ENCODE measurements at places on chromosomes 12 and 14.

- no peak for DNase-seq
Observed at GRCh38 chr12:31117203-31118011, 43.7 kb downstream of the DDX11 start.

- no peak for DNase-seq
Observed at GRCh38 chr14:60175255-60175902, 10.2 kb upstream of the DHRS7 start.

- DNase-seq = no peak
Observed at GRCh38 chr14:77148510-77149231, 7.1 kb upstream of the ZDHHC22 start.

DNA sequence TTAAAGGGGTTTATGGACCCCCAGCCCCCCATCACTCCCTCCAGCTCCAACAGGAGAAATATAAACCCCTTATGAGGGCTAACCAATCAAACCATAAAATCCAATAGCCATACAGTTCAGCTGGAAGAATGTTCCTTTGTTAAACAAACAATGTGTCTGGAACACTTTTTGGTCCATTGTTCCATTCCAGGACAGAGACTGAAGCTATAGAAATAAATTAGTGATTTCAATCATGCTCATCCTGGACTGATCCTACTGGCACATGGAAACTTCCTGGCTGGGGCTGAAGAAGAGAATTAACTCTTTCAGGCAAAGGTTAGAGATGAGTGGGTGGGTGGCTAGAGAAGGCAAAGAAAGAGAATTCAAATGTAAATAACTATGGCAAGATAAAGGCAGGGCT, 63.4 kb downstream of the ANO2 start:
- DNase-seq = no peak

- DNase-seq = no peak
Observed at GRCh38 chr12:93167331-93167730, 210.4 kb upstream of the NUDT4 start.

DNA sequence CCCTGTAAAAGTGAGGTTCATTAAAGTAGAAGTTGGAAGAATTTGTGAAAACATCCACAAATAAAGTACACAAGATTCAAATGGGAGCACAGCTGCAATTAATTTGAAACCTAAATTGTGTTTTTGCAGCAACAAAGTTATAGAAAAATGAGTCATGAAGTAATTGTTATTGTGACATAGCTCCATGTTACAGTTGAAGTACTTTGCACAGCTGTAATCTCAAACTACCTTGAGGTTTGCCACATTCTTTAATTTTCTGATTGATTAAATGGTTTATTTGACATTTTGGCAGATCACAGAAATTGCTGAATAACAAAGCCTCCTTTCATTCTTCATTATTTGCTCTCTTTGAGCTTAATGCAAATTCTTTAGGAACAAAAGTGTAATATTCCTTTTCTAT, 111.3 kb downstream of the RMST start:
- DNase-seq = no peak

DNA sequence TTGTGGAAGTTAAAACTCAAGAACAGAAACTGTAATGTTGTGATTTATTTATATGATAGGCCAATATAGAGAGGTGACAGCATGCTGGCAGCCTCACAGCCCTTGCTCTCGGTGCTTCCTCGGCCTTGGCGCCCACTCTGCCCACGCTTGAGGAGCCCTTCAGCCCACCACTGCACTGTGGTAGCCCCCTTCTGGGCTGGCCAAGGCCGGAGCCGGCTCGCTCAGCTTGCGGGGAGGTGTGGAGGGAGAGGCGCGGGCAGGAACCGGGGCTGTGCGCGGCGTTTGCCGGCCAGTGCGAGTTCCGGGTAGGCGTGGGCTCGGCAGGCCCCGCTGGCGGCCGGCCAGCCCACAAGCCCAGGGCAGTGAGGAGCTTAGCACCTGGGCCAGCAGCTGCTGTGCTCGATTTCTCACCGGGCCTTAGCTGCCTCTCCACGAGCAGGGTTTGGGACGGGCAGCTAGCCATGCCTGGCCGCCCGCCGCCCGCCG, 65.8 kb upstream of the SLC8A3 start:
- peak; percentile 47 for DNase-seq

DNA sequence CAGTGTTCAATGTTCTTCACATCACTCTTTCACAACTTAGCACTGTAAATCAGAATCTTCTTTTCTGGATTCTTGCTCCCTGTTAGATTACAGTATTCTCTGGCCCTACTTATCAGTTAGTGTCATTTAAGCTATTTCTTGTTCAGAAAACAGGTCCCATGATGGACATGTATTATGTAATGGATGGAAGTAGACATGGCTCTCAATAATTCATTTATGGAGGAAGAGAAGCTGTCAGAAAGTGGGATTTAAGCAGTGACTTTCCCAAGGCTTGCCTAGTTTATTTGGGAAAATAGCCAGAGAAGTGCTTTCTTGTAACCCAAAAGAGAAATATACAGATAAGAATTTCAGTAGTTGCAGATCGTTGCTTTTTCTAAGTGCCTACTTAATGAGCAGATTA, 1.6 kb downstream of the ERC1 start:
- no peak for DNase-seq

- no peak for DNase-seq
Observed at GRCh38 chr14:28987516-28987915, 220.9 kb downstream of the FOXG1 start.

GRCh38 chr12:80815351-80815750, 98.6 kb downstream of the MYF5 start:
- no peak for DNase-seq

DNA sequence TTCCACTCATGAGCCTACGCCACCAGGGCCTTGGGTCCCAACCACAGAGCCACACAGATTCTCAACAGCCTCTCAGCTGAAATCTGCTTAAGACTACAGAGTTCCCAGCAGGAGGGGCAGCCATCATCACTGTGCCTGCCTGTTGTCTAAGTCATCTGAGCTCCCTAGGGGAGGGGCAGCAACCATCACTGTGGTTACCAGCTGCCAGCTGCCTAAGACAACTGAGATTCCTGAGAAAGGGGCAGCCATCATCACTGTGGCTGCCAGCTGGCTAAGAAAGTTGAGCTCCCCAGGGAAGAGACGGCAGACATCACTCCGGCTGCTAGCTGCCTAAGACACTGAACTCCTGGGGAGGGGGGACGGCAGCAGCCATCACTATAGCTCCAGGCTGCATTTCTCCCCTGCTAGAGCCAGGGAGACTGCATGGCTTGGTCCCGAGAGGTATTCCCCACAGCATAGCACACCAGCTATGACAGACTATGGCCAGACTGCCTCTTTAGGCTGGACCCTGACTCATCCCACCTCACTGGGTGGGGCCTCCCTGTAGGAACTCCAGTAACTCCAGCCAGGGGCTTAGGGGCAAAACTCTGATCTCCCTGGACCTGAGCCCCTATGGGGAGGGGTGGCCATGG, 37.2 kb upstream of the C14orf132 start:
- DNase-seq = no peak

DNA sequence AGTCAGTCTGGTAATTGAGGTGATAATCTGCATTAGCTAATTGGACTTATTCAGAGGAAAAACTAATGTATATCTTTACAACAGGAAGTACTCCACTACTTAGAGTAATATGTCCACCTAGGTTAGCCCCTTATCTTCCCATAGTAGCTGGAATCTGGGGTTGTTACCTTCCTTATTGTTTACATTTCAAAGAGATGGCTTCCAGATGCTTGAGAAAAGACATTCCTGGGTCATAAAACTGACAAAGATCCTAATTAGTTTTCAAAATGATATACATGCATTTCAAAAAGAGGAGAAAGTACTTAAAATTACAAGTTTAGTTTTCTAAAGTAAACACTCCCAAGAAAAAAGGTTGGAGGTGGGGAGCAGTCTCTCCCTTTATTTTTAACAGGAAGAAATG, 78.1 kb downstream of the RPL10L start:
- no peak for DNase-seq

- no peak for DNase-seq
Observed at GRCh38 chr14:76968621-76969063, 59.9 kb downstream of the IRF2BPL start.

GRCh38 chr14:55600784-55601561, 21.0 kb downstream of the KTN1 start:
- DNase-seq = no peak

- DNase-seq = no peak
Observed at GRCh38 chr12:32605326-32606095, 73.6 kb upstream of the DNM1L start.

GRCh38 chr14:93906341-93907329, 20.5 kb upstream of the FAM181A start:
- no peak for DNase-seq

- no peak for DNase-seq
Observed at GRCh38 chr12:15842108-15842507, 40.1 kb upstream of the STRAP start.

DNA sequence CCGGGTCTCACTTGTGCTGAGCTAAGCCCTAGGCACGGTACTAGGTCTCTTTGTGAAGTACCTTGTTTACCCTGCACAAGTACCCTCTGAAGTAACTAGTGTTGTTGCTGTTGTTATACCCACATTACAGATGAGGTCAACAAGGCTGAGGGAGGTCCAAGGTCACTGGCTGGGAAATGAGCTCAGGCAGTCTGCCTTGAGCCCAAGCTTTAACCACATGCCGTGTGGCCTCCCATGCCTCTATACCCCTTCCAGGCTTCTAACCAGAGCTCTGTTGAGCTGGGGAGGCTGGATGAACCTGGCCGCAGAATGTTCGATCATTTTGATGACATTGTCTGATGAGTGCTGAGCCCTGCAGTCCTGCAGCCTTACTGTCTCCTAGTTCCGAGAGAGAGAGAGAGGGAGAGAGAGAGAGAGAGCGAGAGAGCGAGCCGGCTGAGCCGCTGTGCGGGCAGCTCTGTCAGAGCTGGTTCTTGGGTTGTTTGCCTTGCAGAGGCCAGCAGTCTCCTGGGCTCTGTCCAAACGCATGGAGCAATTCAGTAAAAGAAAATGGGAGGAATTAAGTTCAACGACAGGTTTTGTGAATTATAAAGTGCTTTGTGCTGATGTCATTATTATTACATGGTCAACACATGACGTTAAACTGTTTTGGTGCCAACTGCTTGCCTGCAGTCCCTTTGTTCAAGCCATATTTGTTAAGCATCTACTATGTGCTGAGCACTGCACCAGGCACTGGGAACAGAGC, 13.1 kb downstream of the JDP2 start:
- DNase-seq = peak; percentile 81

DNA sequence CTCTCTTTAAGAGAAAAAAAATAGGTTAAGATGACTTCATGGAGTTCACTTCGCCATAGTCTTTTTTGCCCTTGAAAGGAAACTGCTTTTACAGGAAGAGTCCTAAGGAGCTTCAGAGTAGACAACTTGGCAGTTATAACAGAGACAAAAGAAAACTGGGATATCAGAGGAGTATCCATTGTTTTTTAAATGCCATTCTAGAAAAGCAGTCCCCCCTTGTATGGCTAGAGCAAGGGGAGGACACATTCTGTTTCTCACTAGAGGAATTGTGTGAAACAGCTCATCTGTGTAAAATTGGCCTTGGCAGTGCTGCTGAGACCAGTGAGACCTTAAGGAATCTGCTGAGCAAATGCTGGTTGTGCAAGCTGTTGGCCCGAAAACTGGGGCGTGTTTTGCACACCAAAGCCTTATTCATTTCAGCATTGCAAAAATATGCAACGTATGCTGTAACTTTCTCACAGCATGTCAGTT, 128.0 kb downstream of the GPR135 start:
- peak; percentile 75 for DNase-seq

GRCh38 chr14:90568405-90568804, 171.6 kb downstream of the CALM1 start:
- peak; percentile 17 for DNase-seq

DNA sequence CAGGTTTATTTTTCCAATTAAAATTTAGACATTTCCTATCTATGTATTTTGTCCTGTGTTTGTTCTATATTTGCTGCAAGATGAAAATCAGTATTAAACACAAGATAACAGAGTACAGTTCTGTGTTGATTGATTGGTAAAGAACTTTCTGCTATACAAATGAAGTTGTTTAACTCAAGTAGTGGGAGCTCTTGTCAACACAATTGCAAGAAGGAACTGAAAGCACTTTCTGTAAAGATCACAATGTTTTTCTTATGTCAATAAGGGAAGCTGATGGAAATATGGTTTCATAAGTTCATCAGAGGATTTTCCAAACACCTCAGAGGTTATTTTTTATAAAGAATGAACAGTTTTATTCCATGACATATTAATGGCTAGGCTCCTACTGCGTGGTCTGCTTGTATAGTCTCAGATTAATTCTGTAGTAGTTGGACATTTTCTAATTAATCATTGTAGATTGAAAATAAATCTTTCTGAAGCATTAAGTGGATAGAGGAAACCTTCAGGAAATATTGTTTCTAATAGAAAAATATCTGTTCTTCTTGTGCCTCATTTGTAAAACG, 379.5 kb downstream of the LRFN5 start:
- no peak for DNase-seq

GRCh38 chr14:94679106-94679810, 67.1 kb downstream of the SERPINA3 start:
- no peak for DNase-seq

DNA sequence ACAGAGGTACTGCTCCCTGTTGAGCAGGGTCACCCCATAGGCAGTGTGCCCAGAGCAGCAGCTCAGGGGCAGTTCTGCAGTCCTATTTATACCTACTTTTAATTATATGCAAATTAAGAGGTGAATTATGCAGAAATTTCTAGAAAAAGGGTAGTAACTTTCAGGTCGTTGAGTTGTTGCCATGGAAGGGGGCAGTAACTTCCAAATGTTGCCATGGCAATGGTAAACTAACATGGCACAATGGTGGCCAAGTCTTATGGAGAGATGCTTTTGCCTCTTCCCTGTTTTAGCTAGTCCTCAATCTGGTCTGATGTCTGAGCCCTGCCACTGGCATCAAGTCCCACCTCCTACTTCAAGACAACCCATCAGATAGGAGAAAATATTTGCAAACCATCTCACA, 30.4 kb upstream of the P2RX7 start:
- DNase-seq = no peak

DNA sequence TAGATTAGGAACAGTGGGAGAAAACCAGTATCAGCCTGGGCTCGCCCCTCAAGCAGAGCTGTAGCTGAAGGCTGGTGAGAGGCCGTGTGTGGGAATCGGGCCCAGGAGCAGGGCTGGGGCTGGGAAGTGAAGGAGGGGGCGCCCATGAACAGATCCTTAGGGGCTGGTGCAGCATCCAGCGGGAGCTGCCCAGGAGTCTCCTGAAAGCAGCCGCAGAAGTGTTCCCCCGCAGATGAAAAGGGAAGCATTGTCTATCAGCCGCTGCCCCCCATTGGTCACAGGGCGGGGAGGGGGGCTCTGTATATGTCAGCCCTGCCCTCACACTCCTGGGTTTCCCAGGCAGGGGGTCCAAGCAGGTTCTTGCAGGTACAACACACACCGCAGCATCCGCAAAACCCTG, 15.6 kb upstream of the RFLNA start:
- DNase-seq = no peak

DNA sequence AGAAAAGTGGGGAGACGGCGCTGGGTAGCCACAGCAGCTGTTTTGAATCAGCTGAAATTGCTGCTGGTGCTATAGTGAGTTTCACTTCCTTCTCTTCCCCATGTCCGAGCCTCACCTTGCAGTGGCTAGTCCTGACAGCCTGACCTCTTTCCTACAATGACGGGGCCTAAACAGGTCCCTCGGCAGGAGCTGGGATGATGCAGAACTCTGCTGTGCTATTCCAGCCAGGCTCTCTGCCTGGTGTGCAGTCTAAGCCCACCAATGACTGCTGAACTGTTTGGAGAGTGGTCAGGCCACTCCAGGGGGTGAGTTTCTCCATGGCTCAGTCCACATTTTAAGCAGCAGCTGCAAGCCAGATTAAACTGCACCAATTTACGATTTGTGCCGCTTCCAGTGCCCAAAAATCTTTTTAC, 207.3 kb downstream of the TTC7B start:
- no peak for DNase-seq

- DNase-seq = no peak
Observed at GRCh38 chr12:26697217-26697616, 135.8 kb downstream of the ITPR2 start.
